Esophagus mucosa (tissue), 1 donor: ENCODE measurements at places on chromosomes 1 and 21. TPM values are rescaled to one million over a fixed set of nuclear protein-coding genes. Genes with fewer than 3 reads are reported as not detected.

Gene PALMD
- 17.7 TPM for total RNA-seq

Gene IL20
- not detected for total RNA-seq

Gene LRRC53
- total RNA-seq: not detected

Gene NMNAT2
- 0.04 TPM for total RNA-seq

Gene OLFM3
- total RNA-seq: not detected

Gene SPAG17
- total RNA-seq: 18.8 TPM

Gene GOLT1A
- total RNA-seq: not detected

Gene MROH9
- total RNA-seq: not detected

Gene TFF3
- total RNA-seq: 2.3 TPM

Gene OR2T2
- not detected for total RNA-seq

Gene ARHGEF10L
- total RNA-seq: 28.3 TPM

Gene PI4KB
- total RNA-seq: 34.7 TPM

Gene KRTAP21-2
- not detected for total RNA-seq

Gene EFNA1
- 40.9 TPM for total RNA-seq

Gene MYOG
- total RNA-seq: not detected

Gene KCND3
- 1.7 TPM for total RNA-seq

Gene GNPAT
- total RNA-seq: 20.6 TPM

Gene NIBAN1
- total RNA-seq: 27.5 TPM

Gene MAEL
- total RNA-seq: 0.24 TPM

Gene TTC24
- not detected for total RNA-seq

Gene FCRL5
- 0.72 TPM for total RNA-seq

Gene MROH7
- total RNA-seq: 0.68 TPM
